ENCODE measurements at places on chromosomes 4 and X.

GRCh38 chr4:138741766-138742377 lies 273.7 kb upstream of the NOCT start:
- no peak for DNase-seq

DNA sequence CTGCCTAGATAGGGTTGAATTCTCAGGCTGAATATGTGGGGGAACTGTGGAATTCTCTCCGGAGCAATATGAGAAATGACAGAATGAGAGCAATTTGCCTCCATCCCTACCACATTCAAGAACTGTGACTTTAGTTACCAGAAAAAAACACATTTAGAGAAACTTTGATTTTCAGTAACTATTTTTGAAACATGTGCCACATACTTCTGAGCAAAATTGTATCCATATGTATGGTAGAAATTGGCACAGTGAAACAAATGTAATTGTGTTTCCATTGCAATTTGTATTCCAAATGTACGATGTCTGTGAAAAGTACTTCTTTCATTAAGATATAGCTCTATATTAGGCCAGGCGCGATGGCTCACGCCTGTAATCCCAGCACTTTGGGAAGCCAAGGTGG lies 5.5 kb upstream of the KLHL8 start:
- DNase-seq, result no peak

- no peak for DNase-seq
These were observed 440.9 kb downstream of the INPP4B start for GRCh38 chr4:142405021-142405694.

- DNase-seq, result no peak
These were observed 240.5 kb upstream of the HS3ST1 start for GRCh38 chr4:11669156-11669555.

DNA sequence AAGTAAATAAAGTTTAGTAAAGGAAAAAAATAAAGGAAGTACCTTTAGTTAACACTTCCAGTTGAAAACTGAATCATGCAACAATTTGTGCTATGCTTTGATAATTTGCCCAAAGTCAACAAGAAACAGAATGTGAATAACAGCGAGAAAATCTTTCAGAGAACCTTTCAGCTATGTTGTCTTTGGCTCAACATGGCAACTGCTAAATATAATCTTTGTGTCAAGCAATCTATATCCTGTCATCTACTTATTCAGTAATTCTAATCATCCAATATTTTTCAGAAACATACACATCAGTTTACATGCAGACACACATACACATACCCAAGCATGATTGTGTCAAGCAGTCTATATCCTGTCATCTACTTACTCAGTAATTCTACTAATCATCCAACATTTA lies 136.0 kb upstream of the PABPC4L start:
- no peak for DNase-seq

DNA sequence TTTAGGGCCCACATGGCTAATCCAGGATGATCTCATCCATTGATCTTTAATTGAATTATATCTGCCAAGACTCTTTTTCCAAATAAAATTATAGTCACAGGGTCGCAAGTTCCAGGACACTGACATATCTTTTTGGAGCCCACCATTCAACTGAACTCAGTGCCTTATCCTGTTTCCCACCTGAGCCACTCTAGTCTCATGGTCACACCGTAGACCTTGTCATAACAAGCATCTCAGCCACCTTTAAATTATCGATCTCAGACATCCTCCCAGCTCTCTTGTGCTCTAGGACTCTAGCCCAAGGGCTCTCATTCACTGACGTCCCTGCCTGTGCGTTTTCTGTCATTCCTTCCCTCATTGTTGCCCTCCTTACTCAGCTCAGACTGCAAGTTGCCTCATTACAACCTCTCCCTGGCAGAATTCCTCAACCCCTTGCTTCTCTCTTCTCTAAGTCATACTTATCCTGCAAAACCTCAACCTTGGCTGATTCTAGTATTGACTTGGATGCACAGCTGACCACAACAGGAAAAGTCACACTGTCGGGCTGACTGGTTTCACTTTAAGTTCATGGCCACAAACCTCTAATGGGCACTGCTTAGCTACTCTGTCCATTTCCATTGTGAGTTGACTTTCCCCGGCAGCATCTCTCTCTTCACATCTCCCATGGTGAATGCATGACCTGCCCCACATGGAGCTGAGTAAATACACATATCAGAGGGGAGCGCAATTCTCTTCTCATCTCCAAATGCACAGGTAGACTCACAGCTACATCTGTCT lies 91.0 kb upstream of the TRIM2 start:
- no peak for DNase-seq

- no peak for DNase-seq
These were observed 48.3 kb upstream of the WDR1 start for GRCh38 chr4:10164877-10165283.

GRCh38 chr4:56320293-56320692 lies 67.0 kb downstream of the AASDH start:
- no peak for DNase-seq

- DNase-seq, result no peak
These were observed 89.8 kb downstream of the UCHL1 start for GRCh38 chr4:41346306-41347061.

- DNase-seq, result no peak
These were observed 21.3 kb downstream of the SHROOM2 start for GRCh38 chrX:9807355-9808182.
